ENCODE measurements at places on chromosomes 6 and 20. TPM values are rescaled to one million over a fixed set of nuclear protein-coding genes. Genes with fewer than 3 reads are reported as not detected.
A peak's percentile ranks its signal among the peaks of the same experiment; 100 is the strongest.

The MATN4 gene
- not detected for polyA plus RNA-seq

- DNase-seq: no peak
- H3K27ac ChIP-seq: no peak overlapping the region
- H3K4me3 ChIP-seq: no peak overlapping the region
- H3K27me3 ChIP-seq: no peaks in the 10 kb centered on the region
These were observed 26.8 kb downstream of the BHLHE23 start for GRCh38 chr20:62979876-62980373.

DNA sequence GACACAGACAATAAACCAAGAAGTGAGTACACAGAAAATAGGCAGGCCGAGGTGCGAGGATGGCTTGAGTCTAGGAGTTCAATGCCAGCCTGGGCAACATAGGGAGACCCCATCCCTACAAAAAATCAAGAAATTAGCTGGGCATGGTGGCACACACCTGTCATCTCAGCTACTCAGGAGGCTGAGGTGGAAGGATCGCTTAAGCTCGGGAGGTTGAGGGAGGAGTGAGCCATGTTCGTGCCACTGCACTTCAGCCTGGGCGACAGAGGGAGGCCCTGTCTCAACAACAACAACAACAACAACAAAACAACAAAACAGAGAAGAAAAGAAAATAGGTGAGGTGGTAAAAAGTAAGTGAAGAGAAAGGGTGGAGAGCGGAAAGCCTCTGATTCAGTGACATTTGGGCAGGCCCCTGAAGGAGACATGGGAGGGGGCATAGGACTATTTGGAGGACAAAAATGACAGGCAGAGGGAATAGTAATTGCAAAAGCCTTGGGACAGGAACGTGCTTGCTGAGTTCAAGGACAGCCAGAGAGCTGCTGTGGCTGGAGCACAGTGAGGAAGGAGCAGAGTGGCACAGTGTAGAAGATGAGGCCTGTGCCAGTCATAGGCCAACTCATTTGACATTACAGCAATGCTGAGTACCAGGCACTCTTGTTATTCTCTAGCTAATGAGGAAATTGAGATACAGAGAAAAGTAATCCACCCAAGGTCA lies 160.6 kb downstream of the VEGFA start:
- DNase-seq: no peak
- H3K27ac ChIP-seq: no peak overlapping the region
- H3K27me3 ChIP-seq: no peaks in the 10 kb centered on the region
- H3K36me3 ChIP-seq: no peaks in the 10 kb centered on the region
- no peaks in the 10 kb centered on the region for H3K4me1 ChIP-seq
- no peak overlapping the region for H3K4me3 ChIP-seq

GRCh38 chr6:63504777-63505384 lies 67.4 kb upstream of the LOC128125822 start:
- no peaks in the 10 kb centered on the region for H3K36me3 ChIP-seq
- no peak for DNase-seq
- no peak overlapping the region for H3K27ac ChIP-seq
- H3K4me1 ChIP-seq: peaks cover 8% of the 10 kb centered on the region
- H3K27me3 ChIP-seq: no peaks in the 10 kb centered on the region

- no peak overlapping the region for H3K4me3 ChIP-seq
- no peaks in the 10 kb centered on the region for H3K27me3 ChIP-seq
- no peaks in the 10 kb centered on the region for H3K36me3 ChIP-seq
- peaks cover 16% of the 10 kb centered on the region for H3K4me1 ChIP-seq
- DNase-seq: no peak
- H3K27ac ChIP-seq: peak overlapping the region; percentile 50
These were observed 92.1 kb downstream of the RIN2 start for GRCh38 chr20:19850198-19850533.

The NKX2-2 gene
- polyA plus RNA-seq: not detected

- no peak overlapping the region for H3K27ac ChIP-seq
- H3K4me1 ChIP-seq: no peaks in the 10 kb centered on the region
- no peak for DNase-seq
- no peak overlapping the region for H3K4me3 ChIP-seq
- H3K27me3 ChIP-seq: peaks cover 13% of the 10 kb centered on the region
These were observed 78.9 kb downstream of the CRYBG1 start for GRCh38 chr6:106439459-106439858.

DNA sequence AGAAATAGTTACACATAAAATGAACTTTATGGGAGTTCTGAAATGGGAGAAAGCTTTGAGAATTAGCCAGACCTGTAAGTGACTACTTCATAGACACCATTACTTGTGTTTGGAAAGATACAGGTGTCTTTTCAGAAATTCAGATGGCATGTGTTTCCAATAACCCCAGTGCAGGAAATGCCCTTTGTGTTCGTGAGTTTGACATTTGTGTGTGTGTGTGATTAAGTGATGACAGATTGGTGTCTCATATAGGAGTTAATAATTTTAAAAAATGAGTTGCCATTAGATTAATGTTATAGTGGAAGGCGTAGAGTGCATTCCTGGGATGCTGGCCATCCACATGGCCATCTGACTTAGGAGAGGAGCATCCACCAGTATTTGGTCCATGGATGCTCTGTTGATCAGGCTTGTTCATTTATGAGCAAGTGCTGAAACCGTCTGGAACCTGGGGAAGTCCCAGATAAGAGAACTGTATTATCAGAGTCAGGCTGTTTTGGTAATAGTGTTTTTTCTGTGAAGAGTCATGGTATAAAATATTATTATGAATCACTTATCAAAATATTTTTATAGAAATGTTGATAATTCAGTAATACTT lies 3.1 kb downstream of the STK4 start:
- H3K36me3 ChIP-seq: peaks cover 28% of the 10 kb centered on the region
- DNase-seq: no peak
- H3K4me1 ChIP-seq: peaks cover 9% of the 10 kb centered on the region
- no peaks in the 10 kb centered on the region for H3K27me3 ChIP-seq
- no peak overlapping the region for H3K27ac ChIP-seq

DNA sequence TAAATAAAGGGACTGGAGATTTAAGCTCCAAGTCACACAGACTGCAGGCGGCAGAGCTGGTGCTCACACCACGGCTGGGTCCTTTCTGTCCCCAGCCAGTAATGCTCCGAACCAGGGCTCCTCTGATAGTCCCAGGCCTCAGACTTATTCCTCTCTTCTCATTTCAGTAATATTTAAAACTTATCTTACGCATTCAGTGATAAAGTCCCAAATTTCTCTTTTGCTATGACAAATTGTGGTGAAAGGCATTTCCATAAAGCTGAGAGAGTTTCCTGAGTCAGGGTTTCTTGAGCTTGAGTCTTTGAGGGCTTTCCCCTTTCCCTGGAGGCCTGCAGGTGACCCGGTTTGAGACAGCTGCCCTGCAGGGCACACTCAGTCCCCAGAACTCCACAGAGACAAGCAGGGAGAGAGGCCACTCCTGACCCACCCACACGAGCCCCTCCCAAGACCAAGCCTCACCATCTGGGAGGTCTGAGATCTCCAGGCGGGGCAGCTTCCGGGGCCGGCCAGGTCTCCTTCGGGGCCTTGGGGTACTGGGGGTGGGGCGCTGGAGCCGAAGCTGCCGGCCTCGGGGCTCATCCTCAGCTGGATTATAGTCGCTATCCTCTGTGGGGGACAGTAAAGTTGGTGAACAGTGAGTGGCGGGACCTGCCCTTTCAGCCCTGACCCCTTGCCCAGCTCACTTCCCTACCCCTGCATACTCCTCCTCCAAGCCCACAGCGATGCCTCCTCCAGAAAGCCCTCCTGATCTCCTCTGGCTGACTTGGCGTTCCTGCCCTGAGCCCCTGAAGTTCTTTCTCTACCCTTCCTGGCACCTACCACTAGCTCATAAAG lies 6.6 kb downstream of the ZNF335 start:
- H3K27ac ChIP-seq: no peak overlapping the region
- H3K36me3 ChIP-seq: peaks cover 10% of the 10 kb centered on the region
- no peaks in the 10 kb centered on the region for H3K27me3 ChIP-seq
- H3K4me3 ChIP-seq: no peak overlapping the region
- DNase-seq: no peak
- peaks cover 21% of the 10 kb centered on the region for H3K4me1 ChIP-seq

DNA sequence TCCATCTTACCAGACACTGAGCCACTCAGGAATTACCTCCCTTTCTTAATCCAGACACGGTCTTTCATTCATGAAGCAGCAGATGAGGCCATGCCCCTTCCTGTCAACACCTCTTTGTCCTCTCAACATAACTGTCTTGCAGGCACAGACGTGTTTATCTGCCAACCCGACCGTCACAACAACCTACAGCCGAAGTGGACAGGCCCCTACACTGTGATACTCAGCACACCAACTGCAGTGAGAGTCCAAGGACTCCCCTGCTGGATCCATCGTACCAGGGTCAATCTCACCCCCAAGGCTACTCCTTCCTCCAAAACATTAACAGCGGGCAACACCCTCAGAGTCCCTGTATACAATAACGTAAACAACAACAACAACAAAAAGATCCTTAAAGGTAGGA lies 30.6 kb upstream of the ULBP3 start:
- DNase-seq: no peak
- H3K27ac ChIP-seq: no peak overlapping the region
- H3K4me3 ChIP-seq: no peak overlapping the region
- no peaks in the 10 kb centered on the region for H3K36me3 ChIP-seq
- no peaks in the 10 kb centered on the region for H3K27me3 ChIP-seq

DNA sequence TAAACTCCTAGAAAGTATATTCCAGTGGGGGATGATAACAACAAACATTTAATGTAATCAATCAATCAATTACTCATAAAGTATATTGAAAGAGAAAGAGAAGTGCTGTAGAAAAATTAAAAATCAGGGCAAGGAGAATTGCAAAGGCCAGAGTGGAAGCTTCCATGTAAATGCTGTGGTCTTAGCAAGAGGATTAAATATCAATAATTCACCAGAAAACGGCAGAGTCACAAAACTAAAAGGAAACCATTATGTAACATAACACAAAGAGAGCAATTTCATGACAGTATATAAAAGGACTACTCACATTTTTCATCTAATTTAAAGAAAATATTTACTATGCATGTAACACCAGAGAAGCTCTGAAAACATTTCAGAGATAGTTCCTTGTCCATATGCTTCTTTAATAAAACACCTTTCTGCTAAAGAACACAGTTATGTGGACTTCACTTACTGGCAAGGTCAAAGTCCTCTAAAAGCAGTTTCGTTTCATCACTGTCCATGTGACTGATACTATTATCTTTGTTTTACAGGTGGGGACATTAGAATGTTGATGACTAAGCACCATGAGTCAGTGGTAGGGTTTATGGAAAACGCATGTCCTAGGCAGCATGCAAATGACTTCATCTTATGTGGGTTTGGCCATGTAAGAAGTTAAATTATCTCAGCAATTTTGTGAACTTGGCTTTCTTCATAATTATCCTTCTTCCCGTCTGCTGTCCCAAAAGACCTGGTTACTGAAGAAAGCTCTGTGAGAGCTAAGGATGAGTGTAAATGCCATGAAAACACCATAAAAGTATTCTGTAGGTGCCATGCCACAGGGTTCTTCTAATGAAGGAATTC lies 185.8 kb upstream of the TENT5A start:
- H3K4me1 ChIP-seq: no peaks in the 10 kb centered on the region
- H3K4me3 ChIP-seq: no peak overlapping the region
- no peak overlapping the region for H3K27ac ChIP-seq
- no peak for DNase-seq
- no peaks in the 10 kb centered on the region for H3K27me3 ChIP-seq
- no peaks in the 10 kb centered on the region for H3K36me3 ChIP-seq

- no peak overlapping the region for H3K27ac ChIP-seq
- H3K27me3 ChIP-seq: peaks cover 5% of the 10 kb centered on the region
- DNase-seq: no peak
- H3K4me1 ChIP-seq: no peaks in the 10 kb centered on the region
- H3K4me3 ChIP-seq: no peak overlapping the region
- H3K36me3 ChIP-seq: no peaks in the 10 kb centered on the region
These were observed 149.5 kb upstream of the NEDD9 start for GRCh38 chr6:11381801-11382513.

DNA sequence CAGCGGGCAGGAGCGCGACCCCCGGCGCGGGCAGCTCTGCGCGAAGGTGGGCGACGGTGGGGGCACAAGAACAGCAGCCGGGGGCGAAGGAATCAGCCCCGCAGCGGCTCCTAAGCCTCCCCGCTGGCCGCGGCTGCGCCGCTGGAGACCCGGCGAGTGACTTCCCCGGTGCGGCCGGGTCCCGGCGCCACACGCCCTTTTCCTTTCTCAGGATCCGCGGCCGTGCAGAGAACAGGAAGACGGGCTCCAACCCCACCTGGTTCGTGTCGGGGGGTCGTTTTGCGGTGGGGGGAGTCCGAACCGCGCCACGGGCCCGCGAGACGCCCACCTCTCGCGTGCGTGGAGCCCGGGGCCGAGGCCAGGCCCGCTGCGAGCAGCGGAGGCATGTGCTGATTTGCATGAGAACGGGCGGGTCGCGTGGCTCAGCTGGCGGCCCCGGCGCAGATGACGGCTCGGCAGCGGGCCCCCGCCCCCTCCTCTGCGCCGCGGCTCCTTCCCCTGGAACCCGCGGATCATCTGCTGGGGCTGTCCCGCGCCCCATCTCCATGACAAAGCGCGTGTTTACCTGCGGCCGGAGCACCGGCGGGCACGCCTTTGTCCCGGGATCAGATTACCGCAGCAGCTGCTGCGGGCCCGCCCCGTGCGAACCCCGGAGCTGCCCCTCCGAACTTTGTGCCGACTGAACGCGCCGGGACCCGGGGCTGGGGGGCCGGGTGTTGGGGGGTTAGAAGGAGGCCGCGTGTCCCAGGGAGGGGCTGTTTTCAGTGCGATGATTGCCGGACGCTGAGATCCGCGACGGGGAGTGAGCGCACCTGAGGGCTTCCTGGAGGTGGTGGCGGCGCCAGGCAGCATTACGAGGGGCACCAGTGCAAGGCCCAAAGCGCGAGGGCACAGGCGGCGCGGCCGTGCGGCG lies 4.9 kb upstream of the DLL1 start:
- H3K36me3 ChIP-seq: no peaks in the 10 kb centered on the region
- H3K27ac ChIP-seq: no peak overlapping the region
- peaks cover 25% of the 10 kb centered on the region for H3K27me3 ChIP-seq
- H3K4me1 ChIP-seq: peaks cover 29% of the 10 kb centered on the region

The NTSR1 gene
- 0.07 TPM for polyA plus RNA-seq

The LAMA2 gene
- 11.1 TPM for polyA plus RNA-seq

GRCh38 chr6:10250655-10251220 lies 164.1 kb downstream of the TFAP2A start:
- H3K36me3 ChIP-seq: no peaks in the 10 kb centered on the region
- DNase-seq: no peak
- H3K4me3 ChIP-seq: no peak overlapping the region

DNA sequence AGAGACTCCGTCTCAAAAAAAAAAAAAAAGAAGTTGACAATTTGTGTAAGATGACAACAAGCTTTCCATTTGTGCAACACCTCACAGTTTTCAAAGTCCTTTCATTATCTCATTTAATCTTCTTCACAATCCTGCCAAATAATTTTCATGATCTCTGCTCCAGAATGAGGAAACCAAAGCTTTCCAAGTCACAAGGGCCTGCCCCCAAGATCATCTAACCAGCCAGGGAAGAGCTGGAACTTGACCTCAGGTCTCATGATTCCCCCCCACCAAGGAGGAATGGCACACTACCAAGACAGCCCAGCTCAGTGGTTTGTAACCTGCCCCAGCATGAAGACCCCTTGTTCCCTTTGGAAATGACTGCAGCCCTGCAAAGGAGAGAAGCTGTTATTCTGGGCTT lies 74.0 kb upstream of the PIM1 start:
- no peak overlapping the region for H3K4me3 ChIP-seq
- H3K4me1 ChIP-seq: peaks cover 11% of the 10 kb centered on the region
- DNase-seq: no peak
- H3K36me3 ChIP-seq: no peaks in the 10 kb centered on the region
- no peaks in the 10 kb centered on the region for H3K27me3 ChIP-seq

All from psoas muscle (tissue), 8 donors.